A549 treated with AZD2906 at 1 μM for 4 hours (cell line): ENCODE measurements at places on chromosomes 16 and 17. TPM values are rescaled to one million over a fixed set of nuclear protein-coding genes. Genes with fewer than 3 reads are reported as not detected.

SPNS2 gene
- total RNA-seq: 9.9 to 19.0 TPM (median 14.4 TPM) in 5 replicates

ACSM5 gene
- total RNA-seq: not detected in 5 replicates

DRC3 gene
- total RNA-seq: 2.0 to 2.5 TPM (median 2.1 TPM) in 5 replicates

KRTAP4-9 gene
- total RNA-seq: not detected in 5 replicates

SEPTIN12 gene
- total RNA-seq: 0.24 TPM in 1 of 5 replicates, not detected in the others
